ENCODE measurements at places on chromosomes 2 and 18.

GRCh38 chr2:133790711-133791110, 222.4 kb upstream of the NCKAP5 start:
- DNase-seq, result no peak

DNA sequence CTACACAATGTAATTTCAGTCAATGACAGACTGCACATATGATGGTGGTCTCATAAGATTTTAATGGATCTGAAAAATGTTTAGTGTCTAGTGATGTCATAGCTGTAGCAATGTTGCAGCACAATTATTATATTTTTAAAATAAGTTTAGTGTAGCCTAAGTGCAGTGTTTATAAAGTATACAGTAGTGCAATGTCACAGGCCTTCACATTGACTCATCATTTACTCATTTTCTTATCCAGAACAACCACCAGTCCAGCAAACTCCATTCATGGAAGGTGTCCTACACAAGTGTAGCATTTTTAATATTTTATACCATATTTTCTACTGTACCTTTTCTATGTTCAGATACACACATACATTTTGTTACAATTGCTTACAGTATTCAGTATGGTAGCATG, 663.1 kb downstream of the ERBB4 start:
- no peak for DNase-seq

GRCh38 chr2:99982744-99983143, 159.6 kb downstream of the AFF3 start:
- no peak for DNase-seq

GRCh38 chr2:64631771-64632170, 21.9 kb downstream of the SERTAD2 start:
- DNase-seq, result peak; percentile 12

DNA sequence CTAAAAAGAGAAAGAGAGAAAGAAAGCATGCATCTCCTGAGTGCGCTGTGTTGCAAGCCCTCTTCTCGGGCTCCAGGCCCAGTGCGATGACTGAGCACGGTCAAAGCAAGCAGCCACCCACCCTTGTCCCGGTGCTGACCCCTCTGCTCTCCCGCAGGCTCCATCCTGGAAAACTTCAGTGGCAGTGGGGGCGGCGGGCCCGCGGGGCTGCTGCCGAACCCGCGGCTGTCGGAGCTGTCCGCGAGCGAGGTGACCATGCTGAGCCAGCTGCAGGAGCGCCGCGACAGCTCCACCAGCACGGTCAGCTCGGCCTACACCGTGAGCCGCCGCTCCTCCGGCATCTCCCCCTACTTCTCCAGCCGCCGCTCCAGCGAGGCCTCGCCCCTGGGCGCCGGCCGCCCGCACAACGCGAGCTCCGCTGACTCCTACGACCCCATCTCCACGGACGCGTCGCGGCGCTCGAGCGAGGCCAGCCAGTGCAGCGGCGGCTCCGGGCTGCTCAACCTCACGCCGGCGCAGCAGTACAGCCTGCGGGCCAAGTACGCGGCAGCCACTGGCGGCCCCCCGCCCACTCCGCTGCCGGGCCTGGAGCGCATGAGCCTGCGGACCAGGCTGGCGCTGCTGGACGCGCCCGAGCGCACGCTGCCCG, 252.5 kb downstream of the GLI2 start:
- DNase-seq, result no peak

GRCh38 chr2:54306556-54306955, 50.5 kb upstream of the TSPYL6 start:
- DNase-seq, result no peak

GRCh38 chr2:210527286-210527685, 29.1 kb upstream of the CPS1 start:
- DNase-seq, result no peak

DNA sequence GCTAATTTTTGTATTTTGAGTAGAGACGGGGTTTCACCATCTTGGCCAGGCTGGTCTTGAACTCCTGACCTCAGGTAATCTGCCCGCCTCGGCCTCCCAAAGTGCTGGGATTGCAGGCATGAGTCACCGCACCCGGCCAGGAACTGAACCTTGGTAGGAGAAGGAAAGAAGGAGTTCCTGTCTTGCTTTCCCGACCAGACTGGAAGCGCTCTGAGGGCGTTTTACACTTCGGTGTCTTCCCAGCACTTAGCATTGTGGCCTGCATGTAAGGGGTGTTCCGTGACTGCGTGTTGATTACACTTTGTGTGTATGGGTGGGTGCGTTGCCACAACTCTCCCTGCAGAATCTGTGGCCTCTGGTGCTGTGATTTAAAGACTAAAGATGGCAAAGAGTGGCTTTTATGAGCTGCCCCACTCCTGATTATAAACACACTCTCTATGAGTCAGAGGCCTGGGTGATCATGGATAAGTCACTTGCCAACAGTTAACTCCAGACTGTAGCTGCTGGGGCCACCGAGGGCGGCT, 46.0 kb downstream of the ODC1 start:
- no peak for DNase-seq

- DNase-seq, result no peak
Observed at GRCh38 chr2:44866152-44866551, 75.3 kb upstream of the SIX3 start.

DNA sequence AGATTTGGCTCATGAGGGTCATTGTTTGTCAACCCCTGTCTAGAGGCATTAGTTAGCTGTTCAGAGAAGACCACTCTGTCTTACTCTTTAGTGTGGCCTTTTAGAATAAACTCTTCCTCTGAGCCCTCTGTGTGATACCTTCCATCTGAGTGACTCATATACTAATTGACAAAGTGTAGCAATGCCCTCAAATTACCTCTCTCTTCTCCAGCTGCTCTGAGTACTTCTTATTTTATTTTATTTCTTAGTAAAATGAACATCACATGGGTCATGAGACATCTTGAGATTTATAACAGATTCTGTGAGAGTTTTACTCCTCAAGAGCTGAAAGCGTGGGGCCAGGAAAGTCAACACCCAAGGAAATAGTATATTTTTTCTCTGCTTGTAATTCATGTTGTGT, 67.4 kb downstream of the KCTD18 start:
- DNase-seq, result no peak

GRCh38 chr2:100674666-100675065, 111.9 kb downstream of the PDCL3 start:
- DNase-seq, result no peak

DNA sequence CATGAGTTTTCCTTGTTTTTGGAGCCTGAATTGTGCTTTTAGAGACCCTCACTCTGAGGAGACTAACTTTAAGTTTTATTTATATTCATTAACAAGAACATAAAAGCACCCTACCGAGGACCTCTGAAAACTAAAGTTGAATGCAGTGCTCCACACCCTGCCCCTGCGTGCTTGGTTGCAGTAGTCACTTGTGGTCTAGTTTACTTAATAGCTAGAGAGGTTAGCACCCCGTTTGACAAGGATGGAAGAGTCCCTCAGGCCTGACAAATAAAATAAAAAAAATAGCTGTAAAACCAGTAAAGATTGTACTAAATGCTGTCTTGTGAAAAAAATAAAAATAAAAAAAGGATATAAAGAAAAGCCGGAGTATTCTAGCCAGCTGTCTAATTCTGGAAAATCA, 395.2 kb downstream of the MTX2 start:
- DNase-seq, result no peak

DNA sequence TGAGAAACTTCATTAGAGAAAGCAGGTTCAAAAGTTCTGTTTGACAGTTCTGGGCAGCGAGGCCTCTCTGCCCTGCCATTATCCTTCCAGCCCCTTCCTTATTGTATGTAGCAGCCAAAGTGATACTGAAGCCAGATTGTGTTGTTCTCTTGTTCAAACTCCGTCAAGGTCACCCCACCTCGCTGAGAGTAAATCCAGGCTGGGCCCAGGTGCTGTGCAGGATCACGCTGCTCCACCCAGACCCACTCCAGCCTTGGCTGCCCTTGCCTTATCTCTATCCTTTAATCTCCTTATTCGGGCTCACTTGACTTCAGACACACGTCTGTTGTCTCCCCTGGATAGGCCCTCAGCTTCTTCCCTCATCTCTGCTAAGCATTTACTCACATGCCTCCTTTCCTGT, 196.1 kb downstream of the CPS1 start:
- no peak for DNase-seq

DNA sequence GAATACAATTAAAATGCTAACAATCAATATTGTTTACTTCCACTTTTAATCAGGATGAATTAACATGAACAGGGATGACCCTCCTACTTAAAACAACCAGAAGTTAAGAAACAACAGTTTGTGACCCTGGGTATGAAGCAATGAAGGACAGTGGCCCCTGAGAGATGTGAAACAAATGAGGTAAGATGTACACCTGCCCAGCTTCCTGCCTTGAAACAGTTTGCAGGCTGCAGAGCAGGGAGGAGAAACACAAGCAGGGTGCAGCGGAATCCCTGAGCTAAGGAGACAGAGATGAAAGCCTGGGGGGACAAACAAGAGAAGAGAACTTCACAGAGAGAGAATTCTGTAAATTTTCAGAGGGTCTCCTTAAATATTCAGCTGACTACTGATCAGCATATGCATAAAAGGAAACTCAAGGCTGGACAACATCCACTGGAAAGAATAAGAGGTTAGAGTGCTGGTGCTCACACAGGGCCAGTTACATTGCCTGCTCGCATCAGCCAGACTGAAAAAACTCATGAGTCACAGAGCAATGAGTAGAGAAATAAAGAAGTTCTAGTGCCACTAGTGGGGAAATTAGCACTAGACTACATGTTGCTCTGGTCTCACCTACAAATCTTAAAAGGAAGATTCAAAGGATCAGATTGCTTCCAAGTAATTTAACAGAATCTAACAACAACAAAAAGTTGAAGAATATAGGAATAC, 106.4 kb downstream of the PID1 start:
- no peak for DNase-seq

GRCh38 chr2:84338069-84338468, 121.0 kb downstream of the SUCLG1 start:
- DNase-seq, result no peak

- DNase-seq, result no peak
Observed at GRCh38 chr2:188949046-188949818, 24.9 kb upstream of the COL3A1 start.

DNA sequence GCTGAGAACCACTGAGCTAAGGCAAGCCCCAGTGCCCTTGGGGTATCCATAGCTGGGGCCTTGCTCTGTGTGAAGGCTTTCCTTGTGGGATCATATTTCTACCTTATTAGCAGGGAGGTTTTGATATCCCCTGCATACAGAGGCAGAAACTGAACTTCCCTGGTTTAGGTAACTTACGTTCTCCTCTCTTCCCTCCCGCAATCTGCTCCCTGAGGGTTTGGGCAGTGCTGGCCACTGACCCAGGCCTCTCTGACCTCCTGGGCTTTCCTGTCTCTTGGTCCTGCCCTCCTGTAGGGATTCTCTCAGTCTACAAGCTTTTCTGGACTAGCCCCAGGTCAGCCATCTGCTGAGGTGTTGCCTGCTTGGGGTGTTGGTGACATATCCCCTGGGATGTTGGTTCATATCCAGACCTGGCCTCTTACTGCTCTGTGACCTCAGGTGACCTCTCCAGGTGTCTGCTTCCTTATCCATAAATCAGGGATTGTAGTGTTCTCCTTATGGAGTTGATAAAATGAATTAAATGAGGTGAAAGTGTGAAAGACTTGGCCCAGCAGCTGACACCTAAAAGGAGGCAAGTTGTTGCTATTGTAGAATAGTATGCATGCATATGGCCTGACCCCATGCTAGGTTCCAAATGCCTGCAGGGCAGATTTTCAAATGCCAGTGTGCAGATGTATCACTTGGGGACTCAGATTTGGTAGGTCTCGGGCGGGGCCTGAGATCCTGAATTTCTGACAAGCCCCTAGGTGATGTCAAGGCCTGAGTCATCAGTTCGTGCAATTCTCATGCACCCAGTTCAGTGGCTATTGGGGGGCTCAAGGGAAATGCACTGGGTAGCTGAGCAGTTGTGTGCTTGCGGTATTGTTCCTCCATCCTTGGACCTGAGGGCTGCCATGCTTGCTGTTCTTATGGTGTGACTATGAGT, 106.6 kb downstream of the FHOD3 start:
- no peak for DNase-seq

GRCh38 chr2:11023326-11024258, 111.9 kb downstream of the KCNF1 start:
- no peak for DNase-seq

DNA sequence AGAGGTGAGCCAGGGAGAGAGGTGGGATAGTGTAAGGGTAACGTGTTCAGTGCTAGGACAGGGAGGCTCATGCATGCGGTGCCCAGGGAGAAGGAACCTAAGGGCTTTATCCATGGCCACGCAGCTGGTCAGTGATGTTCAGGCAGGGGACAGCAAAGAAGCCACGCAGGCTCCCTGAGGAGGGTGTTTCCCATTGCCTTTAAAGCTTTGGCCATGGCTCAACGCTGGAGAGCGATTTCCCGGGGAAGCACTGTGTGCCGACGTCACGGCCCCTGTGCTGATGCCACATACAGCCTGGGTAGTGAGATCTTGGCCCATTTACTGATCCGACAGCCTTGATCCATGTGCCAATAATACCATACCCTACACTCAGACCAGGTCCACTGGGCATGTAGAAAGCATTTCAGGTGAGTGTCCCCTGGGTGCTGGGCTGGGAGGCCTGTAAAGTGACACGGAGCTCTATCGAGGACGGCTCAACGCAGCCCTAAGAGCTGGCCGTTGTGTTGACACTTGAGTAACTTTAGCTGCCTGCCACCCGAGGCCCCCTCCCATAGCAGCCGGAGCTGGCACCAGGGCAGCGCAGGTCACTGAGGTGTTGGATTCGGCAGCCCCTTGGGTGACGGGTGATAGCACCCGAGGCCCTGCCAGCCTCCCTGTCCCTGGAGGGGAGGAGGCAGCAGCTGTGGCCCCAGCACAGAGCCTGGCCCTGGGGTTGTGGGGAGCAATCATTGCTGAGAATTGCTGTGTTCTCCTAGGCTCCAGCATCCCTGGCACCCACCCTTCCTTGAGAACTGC, 41.4 kb downstream of the PDIA6 start:
- peak; percentile 58 for DNase-seq

GRCh38 chr2:207987025-207987716, 38.2 kb downstream of the PLEKHM3 start:
- no peak for DNase-seq

- no peak for DNase-seq
Observed at GRCh38 chr2:199230091-199230490, 227.6 kb downstream of the SATB2 start.

DNA sequence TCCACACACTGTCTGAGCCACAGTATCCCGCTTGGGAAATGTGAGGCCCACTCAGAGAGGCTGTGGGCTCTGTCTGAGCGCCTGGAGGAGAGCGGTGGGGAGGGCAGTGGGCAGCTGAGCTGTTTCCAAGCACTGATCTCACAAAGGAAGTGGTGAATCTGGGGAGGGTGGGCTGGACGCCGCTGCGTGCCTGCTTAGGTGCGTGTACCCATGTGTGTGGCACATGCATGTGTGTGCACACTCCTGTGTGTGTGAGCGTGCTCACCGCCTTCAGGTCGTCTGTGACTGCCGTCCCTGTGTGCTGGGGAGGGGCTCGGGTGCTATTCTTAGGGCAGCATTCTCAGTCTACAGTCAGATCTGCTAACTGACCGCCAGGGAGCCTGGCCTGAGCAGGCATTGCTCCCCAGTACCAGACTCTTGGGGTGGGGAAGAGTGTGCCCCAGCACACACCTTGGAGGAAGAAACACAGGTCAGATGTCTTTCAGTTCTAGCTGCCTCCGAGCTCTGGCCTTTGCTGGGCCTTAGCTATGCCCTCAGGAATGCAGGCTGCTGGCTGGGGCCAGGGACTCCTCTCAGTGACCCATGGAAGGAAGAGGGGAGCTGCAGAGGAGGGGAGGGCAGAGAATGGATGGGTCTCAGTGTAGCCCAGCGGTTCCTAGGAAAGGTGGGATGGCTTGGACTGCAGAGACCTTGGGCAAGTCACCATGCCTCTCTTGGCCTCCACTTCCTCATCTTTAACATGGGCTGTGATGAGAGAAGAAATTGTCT, 31.4 kb downstream of the KCNIP3 start:
- no peak for DNase-seq
